Myometrial cell (primary cell): ENCODE measurements at places on chromosomes 3 and 15. TPM values are rescaled to one million over a fixed set of nuclear protein-coding genes. Genes with fewer than 3 reads are reported as not detected.

HTR3C gene
- not detected in 2 replicates for total RNA-seq

MAGEL2 gene
- total RNA-seq = not detected in 2 replicates

RLBP1 gene
- total RNA-seq = not detected in 2 replicates

BNC1 gene
- total RNA-seq = 4.6 and 8.7 TPM in 2 replicates

METTL6 gene
- total RNA-seq = 18.6 and 26.8 TPM in 2 replicates
